ENCODE measurements at places on chromosomes 11 and 22. TPM values are rescaled to one million over a fixed set of nuclear protein-coding genes. Genes with fewer than 3 reads are reported as not detected.

Gene NCF4
- total RNA-seq, result not detected

DNA sequence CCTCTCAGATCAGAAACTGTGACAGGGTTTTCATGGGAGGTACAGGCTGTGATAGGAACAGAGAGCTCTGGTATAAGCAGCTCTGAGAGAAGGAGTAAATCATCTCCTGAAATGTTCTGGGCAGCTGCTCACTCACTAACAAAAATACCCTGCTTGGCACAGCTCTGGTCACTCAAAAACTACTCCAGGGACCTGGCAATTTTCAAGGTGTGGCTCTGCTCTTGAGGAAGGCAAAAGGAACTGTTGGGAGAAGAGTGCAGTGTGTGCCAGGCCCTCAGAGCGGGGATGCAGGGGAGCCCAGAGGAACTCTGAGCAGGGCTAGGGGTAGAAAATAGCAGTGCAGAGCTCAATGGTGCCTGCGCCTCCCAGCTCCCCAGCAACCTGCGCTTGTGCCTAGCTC lies 180.5 kb upstream of the ZBED5 start:
- no peaks in the 10 kb centered on the region for H3K36me3 ChIP-seq
- H3K27ac ChIP-seq, result no peak overlapping the region
- no peaks in the 10 kb centered on the region for H3K27me3 ChIP-seq
- H3K4me3 ChIP-seq, result no peak overlapping the region
- no peaks in the 10 kb centered on the region for H3K4me1 ChIP-seq

Gene PIWIL4
- 2.5 TPM for total RNA-seq

- no peak for DNase-seq
- no peaks in the 10 kb centered on the region for H3K36me3 ChIP-seq
- H3K27ac ChIP-seq, result no peak overlapping the region
- H3K4me1 ChIP-seq, result peaks cover 20% of the 10 kb centered on the region
- no peak overlapping the region for H3K4me3 ChIP-seq
Observed at GRCh38 chr11:40280159-40281051, 1179.0 kb downstream of the LRRC4C start.

GRCh38 chr11:116866804-116867455 lies 29.5 kb upstream of the APOA1 start:
- DNase-seq, result no peak
- H3K36me3 ChIP-seq, result peaks cover 58% of the 10 kb centered on the region
- H3K27me3 ChIP-seq, result no peaks in the 10 kb centered on the region
- H3K27ac ChIP-seq, result no peak overlapping the region
- no peak overlapping the region for H3K4me3 ChIP-seq
- H3K4me1 ChIP-seq, result peaks cover 7% of the 10 kb centered on the region

DNA sequence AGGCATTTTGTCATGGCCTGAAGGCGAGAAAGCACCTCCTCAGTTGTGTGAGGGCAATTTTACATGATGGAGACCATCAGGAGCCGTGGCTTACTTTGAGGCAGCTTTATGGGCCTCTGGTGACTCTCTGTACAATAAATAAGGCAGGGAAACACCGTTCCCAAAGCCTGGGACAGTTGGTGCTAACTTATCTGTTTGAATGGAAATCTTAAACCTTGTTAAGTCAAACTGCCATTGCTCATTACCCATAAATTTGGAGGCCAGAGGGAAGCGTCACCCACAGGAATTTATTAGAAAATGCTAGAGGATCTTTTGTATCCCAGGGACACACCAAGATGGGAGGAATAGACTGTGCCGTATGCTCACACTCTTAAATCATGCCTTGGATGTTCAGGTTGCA lies 1156.9 kb downstream of the BRD1 start:
- no peak for DNase-seq
- H3K4me3 ChIP-seq, result no peak overlapping the region
- H3K36me3 ChIP-seq, result peaks cover 18% of the 10 kb centered on the region

Gene NRXN2
- total RNA-seq, result 6.1 TPM

- H3K36me3 ChIP-seq, result no peaks in the 10 kb centered on the region
- no peak overlapping the region for H3K27ac ChIP-seq
- no peak overlapping the region for H3K4me3 ChIP-seq
- no peaks in the 10 kb centered on the region for H3K27me3 ChIP-seq
- no peak for DNase-seq
Observed at GRCh38 chr11:44771841-44772240, 45.1 kb downstream of the TSPAN18 start.

- no peaks in the 10 kb centered on the region for H3K4me1 ChIP-seq
- peak overlapping the region; percentile 27 for H3K4me3 ChIP-seq
- peak; percentile 37 for DNase-seq
- no peaks in the 10 kb centered on the region for H3K36me3 ChIP-seq
- no peaks in the 10 kb centered on the region for H3K27me3 ChIP-seq
Observed at GRCh38 chr22:20424932-20425565, 12.6 kb downstream of the SCARF2 start.

Gene GAB4
- not detected for total RNA-seq

GRCh38 chr11:96134602-96135001 lies 208.4 kb downstream of the MAML2 start:
- no peaks in the 10 kb centered on the region for H3K36me3 ChIP-seq
- DNase-seq, result no peak
- H3K4me3 ChIP-seq, result no peak overlapping the region
- H3K4me1 ChIP-seq, result peaks cover 19% of the 10 kb centered on the region

DNA sequence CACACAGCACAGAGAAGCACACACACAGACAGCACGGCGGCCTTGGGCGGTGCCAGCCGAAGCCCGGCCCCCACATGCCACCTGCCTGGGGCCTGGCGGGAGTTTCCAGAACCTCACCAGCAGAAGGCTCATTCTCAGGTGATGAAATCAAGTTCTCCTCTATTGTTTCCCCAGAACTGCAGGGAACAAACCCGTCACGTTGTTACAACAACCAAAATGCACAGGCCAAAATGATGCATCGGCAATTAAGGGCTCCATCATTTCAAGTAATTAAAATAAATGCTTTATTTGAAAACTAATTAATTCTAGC lies 30.8 kb downstream of the GNB1L start:
- no peak for DNase-seq
- H3K4me1 ChIP-seq, result no peaks in the 10 kb centered on the region
- H3K4me3 ChIP-seq, result no peak overlapping the region
- no peaks in the 10 kb centered on the region for H3K36me3 ChIP-seq

Gene LYVE1
- 0.15 TPM for total RNA-seq

All from A673 (cell line).